ENCODE measurements at places on chromosomes 6 and 20. TPM values are rescaled to one million over a fixed set of nuclear protein-coding genes. Genes with fewer than 3 reads are reported as not detected.

SLC13A3 gene
- total RNA-seq = 0.67 TPM

HUS1B gene
- not detected for total RNA-seq

UNC5CL gene
- 0.54 TPM for total RNA-seq

TCP11 gene
- 0.77 TPM for total RNA-seq

MOG gene
- not detected for total RNA-seq

- ATAC-seq = no peak
Measured at GRCh38 chr20:1628621-1629020, 8.8 kb upstream of the SIRPB1 start.
